Fibroblast of skin of back (primary cell): ENCODE measurements at places on chromosomes 3 and 15.
A peak's percentile ranks its signal among the peaks of the same experiment; 100 is the strongest.

GRCh38 chr3:17142516-17142915 is 257.8 kb downstream of the PLCL2 start:
- no peak for DNase-seq

- no peak for DNase-seq
These were observed 153.9 kb downstream of the PPM1L start for GRCh38 chr3:160909917-160910316.

GRCh38 chr3:139797724-139798343 is 120.1 kb upstream of the NMNAT3 start:
- DNase-seq: peak; percentile 44

DNA sequence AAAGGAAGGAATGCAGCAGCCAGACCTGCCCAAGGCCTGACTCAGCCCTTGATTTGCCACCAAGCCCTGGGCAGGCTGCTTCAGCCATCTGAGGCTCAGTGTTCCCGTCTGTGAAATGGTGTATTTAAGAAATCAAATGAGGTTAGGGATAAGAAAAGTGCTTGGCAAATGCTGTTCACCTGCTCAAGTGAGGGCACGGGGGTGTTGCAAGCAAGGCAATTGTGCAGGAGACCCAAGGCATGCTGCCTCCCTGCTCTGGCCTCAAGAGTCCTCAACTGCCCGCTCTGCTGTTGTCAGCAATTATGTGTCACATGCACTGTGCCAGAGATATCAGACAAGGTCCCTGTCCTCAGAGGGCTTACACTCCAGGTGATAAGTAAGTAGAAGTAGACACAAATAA is 101.8 kb downstream of the TPRA1 start:
- no peak for DNase-seq

DNA sequence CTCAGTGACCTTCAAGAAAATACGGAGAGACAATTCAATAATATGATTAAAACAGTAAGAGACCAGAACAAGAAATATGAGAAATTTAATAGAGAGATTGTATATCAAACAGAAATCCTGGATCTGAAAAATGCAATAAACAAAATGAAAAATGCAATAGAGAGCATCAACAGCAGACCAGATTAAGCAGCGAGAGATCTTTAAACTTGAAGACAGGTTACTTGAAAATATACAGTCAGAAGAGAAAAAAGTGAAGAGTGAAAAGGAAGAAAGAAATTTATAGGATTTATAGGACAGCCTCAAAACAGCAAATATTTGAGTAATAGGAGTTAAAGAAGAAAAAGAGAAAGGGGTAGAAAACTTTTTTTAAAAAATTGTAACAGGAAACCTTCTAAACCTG is 813.9 kb upstream of the GRM7 start:
- DNase-seq: no peak

- no peak for DNase-seq
These were observed 5.4 kb upstream of the P4HTM start for GRCh38 chr3:48984663-48985062.

DNA sequence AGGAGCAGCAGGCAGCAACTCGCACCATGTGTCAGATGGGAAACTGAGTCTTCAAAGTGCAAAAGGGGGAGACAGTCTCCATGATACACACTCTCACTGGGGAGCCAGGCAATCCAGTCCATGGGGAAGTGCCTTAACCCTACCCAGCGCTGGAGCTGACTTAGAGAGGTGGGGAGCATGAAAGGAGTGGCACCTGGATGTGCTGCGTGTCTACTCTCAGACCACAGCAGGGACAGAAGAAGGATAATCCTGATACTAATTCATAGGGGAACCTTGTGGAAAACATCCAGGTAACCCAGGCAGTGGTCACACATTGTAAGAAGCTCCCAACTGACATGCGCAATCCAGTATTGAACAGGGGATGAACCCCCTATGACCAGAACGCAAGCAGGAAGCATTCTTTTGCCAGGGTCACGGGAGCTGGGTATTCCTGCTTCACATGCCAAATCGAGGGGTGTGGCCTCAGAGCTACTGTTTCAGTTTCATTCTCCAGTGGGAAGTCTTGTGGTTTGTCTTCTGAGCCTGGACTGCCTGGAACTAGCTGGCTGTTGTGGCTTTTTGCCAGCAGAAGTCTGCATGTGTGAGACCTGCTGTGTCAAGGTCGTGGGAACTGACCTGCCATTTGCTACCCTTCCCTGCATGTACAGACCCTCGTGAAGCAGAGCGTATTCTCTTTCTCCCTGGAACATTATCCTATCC is 367.6 kb upstream of the NDN start:
- no peak for DNase-seq

GRCh38 chr3:79724206-79724605 is 43.6 kb downstream of the ROBO1 start:
- DNase-seq: no peak

- DNase-seq: no peak
These were observed 11.6 kb downstream of the MYL3 start for GRCh38 chr3:46851364-46852333.

- no peak for DNase-seq
These were observed 68.8 kb downstream of the APBA2 start for GRCh38 chr15:28954466-28955159.

DNA sequence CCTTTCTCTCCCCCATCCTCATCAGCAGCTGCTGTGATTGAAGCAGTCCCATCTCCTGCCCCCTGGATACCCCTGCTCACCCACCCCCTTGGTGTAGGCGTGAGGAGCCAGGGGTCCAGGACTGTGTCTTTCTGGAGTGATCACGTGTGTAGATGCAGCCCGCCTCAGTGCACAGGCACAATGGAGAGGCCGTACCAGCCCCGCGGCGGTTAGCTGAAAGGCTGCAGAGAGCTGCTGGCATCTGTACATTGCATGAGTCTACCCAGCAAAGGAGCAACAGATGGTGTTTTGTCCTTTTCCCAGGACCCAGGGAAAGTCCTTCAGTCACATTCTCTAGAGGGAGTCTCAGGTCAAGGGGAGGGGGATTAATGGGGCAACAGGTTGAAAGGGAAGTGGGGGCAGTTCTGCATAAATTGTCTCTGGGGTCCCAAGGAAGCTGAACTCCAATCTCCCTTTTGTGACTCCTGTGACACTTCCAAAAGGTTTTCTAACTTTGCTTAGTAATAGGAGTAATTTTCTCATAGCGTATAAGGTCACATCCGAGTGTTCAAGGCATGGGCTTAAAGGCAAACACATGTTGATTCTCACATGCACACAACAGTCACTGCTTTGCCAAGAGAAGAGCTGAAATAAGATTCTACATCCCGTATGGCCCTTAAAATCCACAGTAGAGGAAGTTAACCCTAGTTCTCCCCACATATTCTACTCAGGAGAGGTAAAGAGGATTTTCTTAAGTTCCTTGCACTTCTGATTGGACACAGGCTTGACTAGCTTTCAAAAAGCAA is 7.1 kb downstream of the CSPG5 start:
- DNase-seq: no peak

DNA sequence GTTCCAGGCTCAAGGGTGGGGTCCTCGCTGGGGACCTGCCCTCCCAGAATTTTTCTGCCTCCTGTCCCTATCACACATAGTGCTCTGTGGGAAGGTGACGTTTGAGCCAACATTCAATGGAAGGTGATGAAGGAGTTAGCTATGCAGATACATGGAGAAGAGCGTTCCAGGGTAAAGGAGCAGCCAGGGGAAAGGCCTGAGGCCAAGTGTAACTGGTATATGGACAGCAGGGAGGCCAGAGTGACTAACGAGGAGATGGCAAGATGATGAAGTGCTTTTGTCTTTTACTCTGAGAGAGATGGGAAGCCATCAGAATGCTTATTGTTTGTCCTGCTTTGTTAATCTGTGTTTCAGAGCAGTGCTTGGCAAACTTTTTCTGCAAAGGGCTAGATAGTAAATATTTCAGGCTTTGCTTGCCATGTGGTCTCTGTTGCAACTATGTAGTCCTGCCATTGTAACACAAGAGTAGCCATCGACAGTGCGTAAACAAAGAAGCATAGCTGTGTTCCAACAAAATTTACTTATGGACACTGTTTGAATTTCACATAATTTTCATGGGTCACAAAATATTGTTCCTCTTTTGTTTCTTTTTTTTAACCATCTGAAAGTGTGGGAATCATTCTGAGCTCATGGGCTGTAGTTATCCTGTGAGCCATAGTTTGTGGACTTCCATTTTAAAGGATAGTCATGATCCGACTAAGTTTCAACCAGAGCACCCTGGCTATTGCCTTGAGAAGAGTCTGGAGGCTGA is 25.8 kb upstream of the PIAS1 start:
- no peak for DNase-seq

GRCh38 chr3:27644941-27645340 is 77.2 kb downstream of the EOMES start:
- peak; percentile 67 for DNase-seq

DNA sequence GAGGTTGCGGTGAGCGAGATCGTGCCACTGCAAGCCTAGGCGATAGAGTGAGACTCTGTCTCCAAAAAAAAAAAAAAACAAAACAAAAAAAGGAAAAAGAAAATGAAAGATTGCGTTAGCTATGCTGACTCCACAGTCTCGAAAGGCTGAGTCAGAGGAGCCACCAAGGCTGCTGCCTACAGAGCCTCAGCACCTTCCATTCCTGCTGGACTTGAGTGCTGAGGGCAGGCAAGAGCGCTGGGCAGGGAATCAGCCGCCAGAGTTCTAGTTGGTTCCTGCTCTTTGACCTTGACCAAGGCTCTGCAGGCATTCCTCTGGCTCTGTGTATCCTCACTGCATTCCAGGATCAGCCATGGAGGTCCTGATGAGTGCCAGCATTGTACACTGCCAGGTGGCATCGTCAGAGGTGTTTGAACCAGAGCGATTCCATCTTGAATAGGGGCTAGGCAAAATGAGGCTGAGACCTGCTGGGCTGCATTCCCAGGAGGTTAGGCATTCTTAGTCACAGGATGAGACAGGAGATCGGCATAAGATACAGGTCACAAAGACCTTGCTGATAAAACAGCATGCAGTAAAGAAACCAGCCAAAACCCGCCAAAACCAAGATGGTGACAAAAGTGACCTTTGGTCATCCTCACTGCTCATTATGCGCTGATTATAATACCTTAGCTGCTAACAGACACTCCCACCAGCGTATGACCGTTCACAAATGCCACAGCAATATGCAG is 5.9 kb downstream of the MESP2 start:
- DNase-seq: peak; percentile 49

- DNase-seq: no peak
These were observed 22.1 kb downstream of the PPCDC start for GRCh38 chr15:75045332-75046015.

DNA sequence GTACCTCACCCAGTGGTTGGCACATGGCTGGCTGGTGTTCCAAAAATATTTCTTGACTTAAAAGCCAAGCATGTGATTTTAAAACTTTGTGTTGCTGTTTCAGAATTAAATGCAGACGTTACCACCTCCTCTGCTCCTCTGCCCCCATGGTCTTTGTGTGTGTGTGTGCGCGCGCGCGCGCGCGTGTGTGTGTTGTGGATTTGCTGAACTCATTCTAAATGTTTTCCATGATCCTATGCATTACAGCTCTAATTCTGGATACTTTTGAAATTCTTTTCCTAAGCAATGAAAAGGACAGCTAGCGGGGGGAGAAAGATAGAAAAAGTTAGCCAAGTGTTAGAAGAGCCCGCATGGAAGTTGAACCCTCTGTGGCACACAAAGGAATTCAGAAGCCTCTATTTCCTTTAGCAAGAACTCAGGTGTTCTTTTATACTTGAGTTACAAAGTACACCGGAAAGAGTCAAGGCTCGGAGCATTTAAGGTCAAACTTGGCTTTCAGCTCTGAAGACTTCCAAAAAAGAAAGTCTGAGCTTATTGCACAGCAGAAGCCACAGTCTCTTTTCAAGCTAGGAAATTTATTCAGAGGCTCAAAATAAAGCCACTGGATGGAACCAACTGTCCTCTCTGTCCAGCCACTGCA is 350.5 kb upstream of the TBL1XR1 start:
- no peak for DNase-seq

- no peak for DNase-seq
These were observed 166.6 kb downstream of the RAB11A start for GRCh38 chr15:66035901-66036300.

DNA sequence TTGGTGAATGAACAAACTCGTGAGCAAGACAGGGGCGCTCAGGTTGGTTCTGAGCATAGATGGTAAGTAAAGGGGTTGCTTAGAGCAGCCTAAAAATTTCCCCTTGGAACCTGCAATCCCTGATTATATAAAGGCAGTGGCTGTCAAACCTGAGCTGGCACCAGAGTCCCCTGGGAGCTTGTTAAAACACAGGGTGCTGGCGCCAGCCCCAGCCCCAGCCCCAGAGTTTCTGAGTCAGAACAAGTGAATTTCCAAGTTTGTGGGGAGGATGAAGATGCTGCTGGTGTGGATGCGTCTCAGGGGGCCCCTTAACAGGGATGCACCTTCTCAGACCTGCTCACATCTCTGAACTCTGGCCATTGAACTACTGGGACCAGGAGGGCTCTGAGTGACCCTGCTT is 48.2 kb downstream of the FEM1B start:
- DNase-seq: peak; percentile 60

GRCh38 chr3:184443364-184443763 is 63.5 kb downstream of the CHRD start:
- DNase-seq: no peak

GRCh38 chr3:55555873-55556618 is 68.9 kb upstream of the WNT5A start:
- DNase-seq: no peak

GRCh38 chr3:142226474-142226873 is 1.1 kb upstream of the GK5 start:
- no peak for DNase-seq

GRCh38 chr3:18179521-18179920 is 245.6 kb downstream of the SATB1 start:
- DNase-seq: no peak

- DNase-seq: no peak
These were observed 29.2 kb upstream of the ARRDC4 start for GRCh38 chr15:97931314-97931713.

GRCh38 chr3:154901278-154901677 is 178.8 kb upstream of the MME start:
- DNase-seq: peak; percentile 15

DNA sequence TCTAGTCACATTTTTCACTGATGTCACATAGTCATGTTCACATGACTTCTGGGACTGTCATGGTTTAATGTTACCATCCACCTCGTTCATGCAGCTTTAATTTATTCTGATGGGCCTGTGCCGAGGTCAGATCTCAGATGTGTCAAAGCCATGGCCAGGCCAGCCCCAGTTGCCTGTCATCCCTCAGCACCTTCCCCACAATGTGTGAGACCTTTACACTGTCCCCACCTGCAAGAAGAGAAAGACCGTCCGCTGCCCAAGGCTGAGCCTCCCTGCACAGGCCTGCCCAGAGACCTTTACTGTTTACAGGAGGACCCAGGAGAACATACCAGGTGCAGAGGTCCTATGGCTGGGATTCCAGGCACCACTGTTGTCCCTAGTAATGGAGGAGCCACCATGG is 12.8 kb upstream of the KLF15 start:
- no peak for DNase-seq

GRCh38 chr3:190044142-190044541 is 76.6 kb downstream of the P3H2 start:
- DNase-seq: peak; percentile 54

- DNase-seq: no peak
These were observed 39.0 kb downstream of the CD200R1L start for GRCh38 chr3:112807685-112808084.

DNA sequence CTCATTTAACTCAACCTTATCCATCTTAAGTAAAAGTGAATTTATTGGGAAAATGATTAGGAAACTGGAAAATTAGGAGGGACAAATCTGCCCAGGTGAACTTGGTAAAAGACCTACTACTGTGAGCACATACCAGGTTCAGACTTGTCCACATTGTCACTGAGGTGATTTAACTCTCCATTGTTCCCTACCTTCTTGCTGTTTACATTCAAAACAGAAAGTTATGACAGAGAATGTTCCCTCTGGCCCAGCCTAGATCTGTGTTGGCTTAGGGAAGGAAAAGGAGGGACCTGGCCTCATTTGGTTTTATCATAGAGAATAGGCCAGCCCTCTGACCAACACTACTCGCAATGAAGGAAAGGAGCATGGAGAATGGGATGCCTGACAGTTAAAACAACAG is 117.6 kb downstream of the SATB1 start:
- DNase-seq: no peak
